Stimulated activated CD4-positive, alpha-beta T cell treated with anti-CD3 and anti-CD28 coated beads, Interleukin-4, amount 100 ng/mL, for 48 hours (primary cell): ENCODE measurements at places on chromosomes 7 and 10.

DNA sequence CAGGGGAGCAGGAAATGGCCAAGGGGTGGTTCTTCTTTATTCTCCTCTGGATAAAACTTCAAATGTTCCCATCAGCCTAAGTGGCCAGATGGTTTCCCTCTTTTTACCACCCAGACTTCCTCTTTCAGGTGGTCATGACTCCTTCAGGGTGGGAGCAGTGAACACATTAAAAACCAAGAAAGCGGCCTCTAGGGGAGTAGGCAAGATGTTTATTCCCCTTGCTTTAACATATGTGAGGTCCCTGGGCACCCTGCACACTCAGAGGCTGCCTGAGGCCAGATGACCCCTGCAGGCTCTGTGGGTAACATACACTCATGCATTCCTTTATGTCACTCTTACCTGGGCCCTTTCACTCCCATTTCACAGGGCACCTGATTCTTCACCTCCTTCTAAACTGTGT lies 357.4 kb downstream of the ABCA13 start:
- no peak for DNase-seq

- no peak for DNase-seq
These were observed 193.8 kb downstream of the CYP26A1 start for GRCh38 chr10:93267521-93267920.

DNA sequence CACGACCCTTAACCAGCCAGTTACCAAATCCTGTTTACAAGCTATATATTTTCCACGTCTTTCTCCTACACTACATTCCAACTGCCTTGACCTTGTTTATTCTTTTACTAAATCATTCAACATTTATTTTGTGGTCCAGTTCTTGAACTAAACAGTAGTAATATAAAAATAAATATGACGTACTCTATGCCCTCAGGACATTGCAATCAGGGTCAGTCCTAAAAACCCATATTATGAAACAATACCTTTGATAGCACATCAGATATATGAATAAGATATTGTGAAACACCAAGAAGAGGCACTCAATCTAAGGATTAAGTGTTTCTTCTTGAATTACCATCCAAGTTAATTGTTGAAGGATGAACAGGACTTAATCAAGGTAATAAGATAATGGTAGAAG lies 52.5 kb upstream of the WNT16 start:
- no peak for DNase-seq

DNA sequence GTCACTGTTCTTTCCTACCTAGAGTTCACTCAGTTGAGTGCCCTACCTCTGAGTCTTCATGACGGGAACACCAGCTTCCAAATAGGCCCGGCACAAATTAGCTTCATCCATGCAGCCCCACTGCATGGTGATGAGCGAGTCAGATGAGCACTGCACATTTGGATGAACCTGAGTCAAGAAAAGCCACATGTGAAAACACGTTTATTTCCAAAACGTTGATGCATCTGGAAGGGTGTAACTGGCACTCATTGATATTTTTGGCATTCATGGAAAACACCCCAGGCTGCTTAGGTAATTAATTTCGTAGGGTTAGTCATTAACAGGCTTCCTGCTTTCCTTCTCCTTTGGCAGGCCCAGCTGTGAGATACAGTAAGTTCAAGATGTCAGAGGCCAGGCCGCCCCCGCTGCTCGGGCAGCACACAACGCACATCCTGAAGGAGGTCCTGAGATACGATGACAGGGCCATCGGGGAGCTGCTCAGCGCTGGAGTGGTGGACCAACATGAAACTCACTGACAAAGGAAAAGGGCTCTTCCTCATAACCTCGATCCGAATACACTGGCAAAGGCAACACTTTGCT lies 725.2 kb downstream of the SUGCT start:
- no peak for DNase-seq

GRCh38 chr10:61454541-61454940 lies 1.4 kb upstream of the TMEM26 start:
- no peak for DNase-seq

DNA sequence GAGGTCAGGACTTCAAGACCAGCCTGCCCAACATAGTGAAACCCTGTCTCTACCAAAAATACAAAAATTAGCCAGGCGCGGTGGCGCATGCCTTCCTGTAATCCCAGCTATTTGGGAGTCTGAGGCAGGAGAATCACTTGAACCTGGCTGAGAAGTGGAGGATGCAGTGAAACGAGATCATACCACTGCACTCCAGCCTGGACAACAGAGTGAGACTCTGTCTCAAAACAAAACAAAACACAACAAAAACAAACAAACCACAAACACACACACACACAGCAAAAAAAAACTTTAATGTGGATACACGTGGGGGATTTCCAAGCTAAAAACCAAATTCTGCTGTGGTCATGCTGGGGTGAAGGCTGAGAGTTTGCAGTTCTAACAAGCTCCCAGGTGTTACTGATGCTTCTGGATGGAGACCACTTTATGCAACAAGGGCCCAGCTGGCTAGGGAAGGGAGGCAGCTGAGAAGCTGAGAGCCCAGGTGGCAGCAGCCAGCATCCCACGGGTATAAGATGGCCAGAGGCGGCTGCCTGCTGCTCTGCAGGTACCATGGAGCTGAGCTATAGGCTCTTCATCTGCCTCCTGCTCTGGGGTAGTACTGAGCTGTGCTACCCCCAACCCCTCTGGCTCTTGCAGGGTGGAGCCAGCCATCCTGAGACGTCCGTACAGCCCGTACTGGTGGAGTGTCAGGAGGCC lies at the start of gene ZP3:
TSS of gene ZP3 (plus strand) at position 538 of the 699 bp plus-strand sequence. CDS start at position 553, 15 bp downstream.
- DNase-seq = no peak

DNA sequence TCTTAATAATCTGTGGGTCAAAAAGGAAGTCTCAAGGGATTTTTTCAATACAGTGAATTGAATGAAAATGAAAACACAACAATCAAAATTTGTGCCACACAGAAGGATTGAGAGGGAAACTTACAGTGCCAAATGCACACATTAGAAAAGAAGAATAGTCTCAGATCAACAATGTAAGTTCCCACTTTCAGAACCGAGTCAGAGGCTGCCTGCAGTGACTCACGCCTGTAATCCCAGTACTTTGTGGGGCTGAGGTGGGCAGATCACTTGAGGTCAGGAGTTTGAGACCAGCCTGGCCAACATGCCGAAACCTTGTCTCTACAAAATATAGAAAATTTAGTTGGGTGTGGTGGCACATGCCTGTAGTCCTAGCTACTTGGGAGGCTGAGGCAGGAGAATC lies 12.5 kb upstream of the KEL start:
- no peak for DNase-seq

DNA sequence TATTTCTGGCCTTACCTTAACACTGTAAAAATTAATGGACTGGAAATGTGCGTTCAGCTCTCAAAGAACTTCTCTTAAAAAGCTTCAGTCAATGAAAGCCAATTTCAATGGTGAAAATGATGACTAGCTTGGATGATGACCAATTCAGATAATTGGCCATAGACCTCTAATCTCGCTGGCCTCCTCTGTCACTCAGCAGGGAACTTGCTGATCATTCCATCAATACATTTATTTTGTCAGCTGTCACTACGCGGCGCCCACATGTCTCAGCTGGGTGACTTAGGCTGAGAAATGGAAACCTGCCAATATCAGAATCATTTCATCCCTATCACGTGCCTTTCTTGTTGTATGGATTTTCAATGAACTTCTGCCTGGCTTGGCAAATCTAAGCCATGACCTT lies 673.0 kb upstream of the AUTS2 start:
- DNase-seq = no peak

DNA sequence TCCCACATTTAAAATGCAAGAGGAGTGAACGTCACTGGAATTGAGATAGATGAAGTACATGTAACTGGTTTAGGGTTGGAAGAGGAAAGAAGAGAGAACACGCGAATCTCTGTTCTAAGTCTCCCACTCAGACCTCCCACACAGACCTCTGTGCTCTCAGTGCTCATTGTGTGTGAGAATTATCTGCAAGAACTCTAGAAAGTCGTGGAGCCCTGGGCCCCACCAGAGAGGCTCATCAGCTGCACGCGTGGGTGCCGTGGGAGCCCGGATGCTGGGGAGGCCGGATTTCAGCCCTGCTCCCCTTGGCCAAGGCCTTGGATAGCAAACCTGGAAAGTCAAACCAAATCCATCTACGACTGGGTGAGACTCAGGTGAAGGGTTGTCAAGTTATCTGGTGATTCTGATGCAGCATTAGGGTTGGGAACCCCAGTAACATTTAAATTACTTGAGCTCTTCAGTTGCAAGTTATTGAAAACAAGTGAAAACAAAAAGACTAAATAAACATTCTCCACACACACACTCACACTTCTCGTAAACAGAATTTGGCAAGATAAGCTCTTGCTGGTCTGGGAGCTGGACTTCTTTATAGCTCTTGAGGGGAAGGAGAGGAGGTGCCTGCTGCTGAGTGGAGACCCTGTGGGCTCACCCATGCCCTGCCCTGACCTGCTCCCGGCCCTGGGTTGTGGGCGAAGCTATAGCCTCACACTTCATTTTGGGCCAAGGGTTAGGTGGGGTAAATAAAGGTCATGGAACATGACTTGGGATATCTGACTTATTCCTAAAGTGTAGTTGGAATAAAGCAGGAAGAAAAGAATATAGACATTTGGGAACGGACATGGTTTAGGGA lies 250.3 kb downstream of the ADARB2 start:
- no peak for DNase-seq

DNA sequence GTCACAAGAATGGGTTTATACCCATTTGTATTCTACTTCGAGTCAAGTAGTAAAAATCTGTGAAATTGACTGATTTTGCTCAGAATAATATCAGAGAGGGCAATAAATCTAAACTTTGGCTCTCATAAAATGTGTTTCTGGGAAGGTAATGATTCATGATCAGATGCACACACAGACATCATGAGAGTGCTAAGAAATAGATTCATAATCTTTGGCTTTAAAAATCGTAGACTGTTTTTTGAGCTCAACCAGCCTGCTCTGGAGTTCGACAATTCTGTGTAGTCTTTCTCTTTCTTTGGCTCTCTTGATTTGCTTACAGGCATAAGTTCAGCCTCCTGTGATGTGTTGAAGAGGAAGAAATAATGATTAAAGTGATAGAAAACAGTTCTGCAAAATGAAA lies 494.7 kb downstream of the SDK1 start:
- DNase-seq = no peak

GRCh38 chr10:127648885-127649284 lies 88.1 kb upstream of the FOXI2 start:
- no peak for DNase-seq

DNA sequence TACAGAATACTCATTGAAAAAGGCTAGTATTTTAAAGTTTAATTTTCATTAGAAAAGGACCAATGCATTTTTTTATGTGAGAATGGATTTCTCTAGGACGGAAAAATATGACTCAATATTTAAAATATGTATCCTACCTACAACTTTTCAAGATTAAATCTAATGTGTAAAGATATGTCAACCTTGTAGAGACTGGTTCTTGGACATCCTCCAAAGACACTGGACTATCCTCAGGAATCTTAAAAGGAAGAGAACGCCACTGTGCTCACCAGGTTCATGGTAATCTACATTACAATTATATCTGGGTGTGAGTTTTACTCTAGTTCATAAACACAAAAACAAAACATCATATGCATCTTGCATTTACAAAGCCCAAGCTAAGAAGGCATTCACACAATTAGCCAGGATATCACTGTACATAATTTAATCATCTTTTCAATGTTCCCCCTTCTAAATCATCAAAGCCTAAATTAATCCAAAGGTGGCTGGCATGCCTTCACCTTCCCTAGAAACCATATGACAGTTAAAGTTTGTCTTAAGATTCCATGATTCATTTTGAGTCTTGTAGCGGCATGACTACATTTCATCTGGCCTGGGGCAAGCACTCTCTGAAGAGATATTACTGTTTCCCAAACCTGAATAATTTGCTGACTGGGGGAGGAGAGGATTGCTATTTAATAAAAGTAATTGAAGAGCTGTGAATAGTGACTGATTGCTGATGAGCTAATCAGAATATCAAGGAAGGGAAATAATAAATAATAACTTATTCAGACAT lies 12.0 kb downstream of the SGCE start:
- DNase-seq = no peak

- no peak for DNase-seq
These were observed 566 bp downstream of the MAD1L1 start for GRCh38 chr7:2231992-2232765.

DNA sequence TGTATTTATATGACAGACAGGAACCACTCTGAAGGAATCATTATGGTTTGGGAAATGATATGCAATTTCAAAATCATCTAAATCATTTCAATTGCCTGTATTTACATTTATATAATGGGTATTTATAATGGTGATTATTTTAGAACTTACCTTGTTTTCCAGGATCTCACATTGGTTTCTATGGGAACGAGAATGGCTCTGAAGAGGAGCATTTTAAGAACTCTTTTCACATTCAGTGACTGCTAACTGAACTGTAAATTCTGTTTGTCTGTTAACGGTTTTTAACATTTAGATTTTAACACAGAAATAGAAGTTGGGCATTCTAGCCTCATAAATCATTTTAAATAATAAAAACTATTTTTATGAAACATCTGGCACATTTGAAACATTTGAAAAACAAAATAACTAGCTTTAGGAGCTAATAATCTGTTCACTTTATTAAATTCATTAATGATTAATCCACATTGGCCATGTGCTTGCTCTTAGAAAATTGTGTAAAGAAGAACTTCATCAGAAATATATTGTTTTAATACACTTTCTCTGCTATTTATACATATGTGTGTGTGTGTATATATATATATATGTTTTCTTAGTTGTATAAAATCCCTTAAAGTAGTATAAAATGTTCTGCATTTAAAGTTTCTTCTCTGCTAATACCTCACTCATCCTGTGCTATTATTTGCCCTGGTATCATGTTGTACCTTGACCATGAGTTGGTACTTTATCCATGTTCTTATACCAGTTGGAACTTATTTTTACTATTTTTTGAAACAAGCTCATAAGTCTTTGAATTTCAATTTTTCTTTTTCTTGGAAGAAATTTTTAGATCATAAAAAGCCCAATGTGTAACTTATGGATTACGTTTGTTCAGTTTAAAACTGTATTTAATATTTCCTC lies 8.7 kb upstream of the SEM1 start:
- DNase-seq = no peak

DNA sequence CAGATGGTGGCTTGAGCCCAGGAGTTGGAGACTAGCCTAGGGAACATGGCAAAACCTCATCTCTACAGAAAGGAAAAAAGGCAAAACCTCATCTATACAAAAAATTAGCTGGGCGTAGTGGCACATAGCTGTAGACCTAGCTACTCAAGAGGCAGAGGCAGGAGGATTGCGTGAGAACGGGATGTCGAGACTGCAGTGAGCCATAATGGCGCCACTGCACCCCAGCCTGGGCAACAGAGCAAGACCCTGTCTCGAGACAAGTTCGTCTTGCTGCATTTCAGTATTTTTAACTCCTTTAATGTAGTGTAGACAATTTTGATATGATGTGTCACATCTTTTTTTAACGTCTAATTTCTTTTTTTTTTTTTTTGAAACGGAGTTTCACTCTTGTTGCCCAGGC lies 31.4 kb upstream of the KMT2C start:
- no peak for DNase-seq

DNA sequence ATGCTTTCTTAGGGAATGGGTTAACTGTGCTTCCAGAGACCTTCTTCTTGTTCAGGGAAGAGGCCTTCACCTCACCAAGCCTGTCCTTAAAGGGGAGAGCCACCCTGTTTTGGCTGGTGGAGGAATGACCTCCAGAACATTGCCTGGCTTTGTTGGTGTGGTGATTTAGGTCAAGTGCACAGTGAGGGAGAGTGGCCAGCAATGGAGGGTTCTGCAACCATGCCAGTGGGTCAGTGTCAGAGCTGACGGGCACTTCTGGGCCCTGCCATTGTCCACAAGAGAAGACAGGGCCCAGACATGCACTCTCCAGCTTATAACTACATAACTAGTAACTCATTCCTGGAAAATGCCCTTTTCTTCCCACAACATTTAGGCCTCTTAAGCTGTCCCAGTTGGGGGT lies 238.5 kb upstream of the AKR1E2 start:
- no peak for DNase-seq

GRCh38 chr10:102504179-102504975 lies 605 bp downstream of the SUFU start:
- DNase-seq = peak; percentile 20
